ENCODE measurements at places on chromosomes 12 and 14. TPM values are rescaled to one million over a fixed set of nuclear protein-coding genes. Genes with fewer than 3 reads are reported as not detected.

GRCh38 chr14:106346534-106347290 is 820.3 kb downstream of the TMEM121 start:
- no peak for DNase-seq

GRCh38 chr12:75887979-75888378 is 143.6 kb downstream of the PHLDA1 start:
- DNase-seq: no peak

DNA sequence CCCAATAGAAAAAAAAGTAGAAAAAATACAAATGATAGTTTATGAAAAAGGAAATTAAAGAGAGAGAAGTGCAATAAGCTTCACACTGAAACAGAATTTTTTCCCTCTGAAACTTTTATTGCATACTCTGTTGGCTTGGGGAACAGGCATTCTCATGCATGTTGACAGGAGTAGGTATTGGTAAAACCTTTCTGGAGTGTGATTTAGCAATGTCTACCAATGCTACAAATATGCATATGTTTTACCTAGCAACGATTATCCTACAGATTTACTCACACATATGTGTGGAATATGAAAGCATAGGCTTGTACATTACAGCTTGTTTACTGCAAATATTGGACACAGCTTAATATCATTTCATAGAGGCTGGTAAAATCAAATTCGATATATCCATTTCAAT is 125.7 kb upstream of the MYF6 start:
- no peak for DNase-seq

- no peak for DNase-seq
These were observed 43.7 kb upstream of the KITLG start for GRCh38 chr12:88623777-88624548.

GRCh38 chr14:65826946-65827345 is 414.4 kb downstream of the FUT8 start:
- DNase-seq: no peak

GRCh38 chr12:32893458-32893857 is 3.1 kb downstream of the PKP2 start:
- DNase-seq: peak; percentile 56

GRCh38 chr14:58275527-58276190 is 22.7 kb upstream of the ARID4A start:
- DNase-seq: no peak

DNA sequence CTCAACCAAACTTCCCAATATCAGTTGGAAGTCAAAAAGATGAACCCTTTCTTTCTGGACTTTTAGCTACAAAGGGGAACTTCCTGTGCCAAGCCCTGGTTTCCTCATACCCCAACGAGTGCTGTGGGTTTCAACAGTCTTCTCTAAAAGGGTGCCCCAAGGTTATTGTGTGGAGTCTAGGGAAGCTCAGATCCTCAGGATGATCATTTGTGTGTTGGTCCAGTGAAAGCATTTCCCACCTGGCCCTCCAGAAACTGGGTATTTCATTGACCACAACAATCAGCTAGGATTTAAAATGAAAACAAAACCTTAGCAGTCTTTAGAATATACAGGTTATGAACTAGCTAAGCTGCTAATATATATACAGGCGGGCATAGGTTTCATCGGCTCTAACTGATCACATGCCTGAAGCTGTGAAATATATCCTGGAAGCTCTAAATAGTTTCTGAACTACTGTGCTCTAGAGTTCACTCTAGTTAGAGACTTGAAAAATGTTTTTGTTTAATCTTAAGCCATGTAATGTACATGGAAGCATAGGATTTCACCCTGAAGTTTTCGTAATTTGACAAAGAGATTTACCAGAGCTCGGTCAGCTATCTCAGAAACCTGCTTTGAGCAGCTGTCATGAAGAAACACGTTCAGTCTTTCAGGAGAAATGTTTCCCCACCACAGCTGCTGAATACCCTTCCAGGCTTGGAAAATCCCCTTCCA is 29.6 kb downstream of the P2RX4 start:
- no peak for DNase-seq

- no peak for DNase-seq
These were observed 236.1 kb upstream of the NPAS3 start for GRCh38 chr14:32702562-32702961.

- no peak for DNase-seq
These were observed 111.3 kb upstream of the SLC16A7 start for GRCh38 chr12:59484575-59484974.

- DNase-seq: no peak
These were observed 77.3 kb downstream of the GLT1D1 start for GRCh38 chr12:128930606-128931005.

- DNase-seq: no peak
These were observed 82.0 kb upstream of the EEA1 start for GRCh38 chr12:93011100-93011499.

GRCh38 chr12:4738541-4738940 is 18.3 kb downstream of the GALNT8 start:
- DNase-seq: no peak

DNA sequence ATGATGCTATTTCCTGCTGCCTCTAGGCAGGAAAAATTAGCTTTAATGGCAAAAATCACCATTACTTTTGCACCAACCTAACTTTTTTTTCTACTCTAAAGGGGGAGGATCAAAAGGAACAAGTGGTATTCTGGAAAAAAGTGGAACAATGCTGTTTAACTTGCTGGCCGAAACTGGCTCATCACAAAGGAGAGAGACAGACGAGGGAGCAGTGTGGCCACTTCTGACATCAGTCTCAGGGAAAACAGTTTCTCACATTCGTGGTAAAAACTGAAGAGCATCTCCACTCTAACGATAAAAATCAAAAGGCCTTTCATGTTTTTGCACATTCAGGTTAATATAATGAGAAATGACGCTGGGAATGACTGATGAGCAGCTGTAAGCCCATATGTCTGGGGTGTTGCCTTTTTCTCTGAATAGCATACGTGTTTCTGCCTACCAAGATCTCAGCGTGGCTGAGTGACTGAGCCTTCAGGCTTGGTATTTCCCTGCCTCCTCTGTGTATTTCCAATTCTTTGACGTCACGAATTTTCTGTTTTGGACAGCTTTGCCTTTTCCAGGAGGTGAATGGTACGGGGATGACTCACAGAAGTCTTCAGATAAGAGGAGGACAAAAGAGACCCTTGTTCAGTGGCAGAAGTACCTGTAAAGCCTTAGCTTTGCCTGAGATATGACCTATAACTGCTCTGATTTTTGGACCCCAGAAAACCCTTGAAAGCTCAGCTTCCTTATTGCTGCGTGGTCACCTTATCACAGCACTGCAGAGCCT is 358.8 kb downstream of the GLT1D1 start:
- DNase-seq: no peak

GRCh38 chr12:57897286-57897974 is 43.9 kb upstream of the ATP23 start:
- no peak for DNase-seq

DNA sequence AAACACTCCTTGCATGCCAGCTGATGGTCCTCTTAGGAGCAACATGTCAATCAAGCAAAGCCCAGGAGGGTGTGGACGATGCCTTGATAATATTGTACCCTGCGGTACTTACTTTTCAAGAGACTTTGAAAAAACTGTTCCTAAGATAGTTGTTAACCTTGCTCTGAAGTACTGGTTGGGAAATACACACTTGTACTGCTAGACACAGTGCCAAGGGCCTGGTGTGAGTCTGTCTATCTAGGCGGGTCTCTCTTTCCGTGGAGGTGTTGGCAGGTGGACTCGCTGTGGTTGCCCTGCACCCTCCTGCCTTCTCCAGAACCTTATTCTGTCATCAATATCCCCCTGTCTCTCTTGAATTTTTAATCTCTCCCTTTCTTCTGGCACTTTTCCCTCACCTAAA is 189.4 kb downstream of the NRXN3 start:
- DNase-seq: no peak

GRCh38 chr12:10559244-10559643 is 53.6 kb downstream of the EIF2S3B start:
- peak; percentile 49 for DNase-seq

- peak; percentile 52 for DNase-seq
These were observed 1.0 kb downstream of the NAA25 start for GRCh38 chr12:112107306-112108201.

DNA sequence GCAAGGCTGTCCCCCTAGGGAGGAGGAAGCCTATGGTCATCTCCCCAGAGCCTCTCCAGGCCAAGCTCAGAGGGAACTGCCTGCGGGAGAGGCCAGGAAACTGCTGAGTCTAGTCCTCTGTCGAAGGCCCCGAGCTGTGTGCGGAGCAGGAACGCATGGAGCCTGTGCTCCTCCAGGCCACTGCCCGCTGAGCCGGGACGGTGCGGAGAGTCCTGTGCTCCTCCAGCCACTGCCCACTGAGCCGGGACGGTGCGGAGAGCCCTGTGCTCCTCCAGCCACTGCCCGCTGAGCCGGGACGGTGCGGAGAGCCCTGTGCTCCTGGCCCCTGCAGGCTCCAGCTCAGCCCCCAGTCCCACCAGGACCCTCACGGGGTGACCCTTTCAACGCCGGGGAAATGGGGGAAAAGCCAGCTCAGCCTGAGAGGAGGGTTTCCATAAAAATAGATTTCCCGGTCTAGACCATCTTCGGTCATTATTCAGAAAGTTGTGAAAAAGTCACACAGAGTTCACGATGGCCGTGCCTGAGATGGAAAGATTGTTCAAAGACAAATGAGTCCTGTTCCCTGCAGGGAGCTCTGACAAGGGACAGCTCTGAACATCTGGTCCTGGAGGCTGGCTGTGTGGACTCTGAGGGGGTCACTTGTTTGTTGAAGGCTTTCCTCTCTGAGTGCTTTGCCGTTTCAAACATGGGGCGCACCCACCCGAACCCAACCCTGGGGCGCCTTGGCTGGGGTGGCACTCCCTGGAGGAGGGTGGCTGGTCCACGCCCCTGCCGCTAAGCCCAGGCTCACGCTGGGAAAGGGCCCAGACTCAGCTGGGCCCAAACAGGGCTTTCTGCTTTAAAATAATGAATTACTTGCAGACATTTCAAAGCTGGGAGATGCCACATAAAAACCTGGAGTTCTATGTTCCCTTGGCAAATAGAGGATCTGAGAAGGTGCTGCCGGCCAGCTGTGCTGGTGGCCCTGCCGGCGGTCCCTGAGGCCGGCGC is 85.5 kb downstream of the ADGRD1 start:
- no peak for DNase-seq

GRCh38 chr14:61562321-61563161 is 132.8 kb upstream of the HIF1A start:
- no peak for DNase-seq

GRCh38 chr12:94100211-94100627 is 48.2 kb upstream of the PLXNC1 start:
- DNase-seq: peak; percentile 23

GRCh38 chr12:94041850-94042249 is 106.5 kb upstream of the PLXNC1 start:
- no peak for DNase-seq

DNA sequence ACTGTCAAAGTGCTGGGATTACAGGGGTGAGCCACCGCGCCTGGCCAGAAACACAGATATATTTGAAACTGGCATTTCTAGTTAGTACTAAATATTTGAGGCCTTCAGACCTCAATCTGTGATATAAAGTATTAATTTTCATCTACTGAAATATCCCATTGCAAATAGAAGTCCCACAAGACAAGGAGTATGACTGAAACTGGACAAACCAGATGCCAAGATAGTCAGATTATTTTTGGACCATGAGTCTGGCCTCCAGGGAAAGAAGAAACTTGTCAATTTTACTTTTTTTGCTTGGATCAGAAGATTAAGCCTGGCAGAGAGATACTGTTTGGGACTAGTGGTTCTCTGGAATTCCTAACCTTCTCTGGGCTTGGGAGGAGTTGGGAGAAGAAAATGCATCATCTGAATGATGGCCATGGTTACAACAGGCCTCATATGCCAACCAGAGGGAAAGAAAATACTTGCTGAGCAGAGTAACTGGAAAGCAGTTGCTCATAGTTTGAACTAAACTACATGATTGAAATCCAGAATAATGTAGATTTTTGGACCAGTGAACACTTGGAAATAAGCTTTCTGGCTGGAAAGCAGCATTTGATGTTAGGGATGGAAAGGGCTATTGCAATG is 2.9 kb upstream of the SMOC1 start:
- DNase-seq: no peak

- DNase-seq: no peak
These were observed 1352.9 kb downstream of the TMEM121 start for GRCh38 chr14:106879241-106879640.

DNA sequence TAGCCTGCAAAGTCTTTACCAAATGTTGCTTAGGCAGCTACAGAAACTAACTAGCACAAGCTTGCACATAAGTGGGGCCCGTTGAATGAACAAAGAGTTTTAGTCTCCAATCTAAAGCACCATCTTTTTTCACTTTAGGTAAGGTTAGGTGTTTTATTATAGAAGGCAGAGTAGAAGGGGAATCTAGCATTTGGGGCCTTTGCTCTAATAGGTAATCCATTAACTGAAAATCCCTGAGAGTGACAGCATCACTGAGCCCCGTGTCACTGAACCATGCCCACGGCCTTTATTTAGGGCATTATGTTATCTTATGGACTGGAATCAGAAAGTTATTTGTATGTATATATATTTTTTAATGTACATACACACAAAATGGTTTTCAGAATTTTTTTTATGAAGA is 25.1 kb downstream of the CPNE8 start:
- DNase-seq: no peak

GRCh38 chr12:46342562-46343033 is 30.0 kb downstream of the SLC38A2 start:
- peak; percentile 62 for DNase-seq

- no peak for DNase-seq
These were observed 165.8 kb upstream of the SYT1 start for GRCh38 chr12:78698747-78699146.

The STON2 gene
- 7.4 TPM for polyA plus RNA-seq

The OR4Q2 gene
- not detected for polyA plus RNA-seq

The EXOC3L4 gene
- polyA plus RNA-seq: 9.9 TPM

The MGP gene
- polyA plus RNA-seq: 83.5 TPM

The RNASE4 gene
- polyA plus RNA-seq: 35.4 TPM

The RAD52 gene
- polyA plus RNA-seq: 2.3 TPM

The GPRC5D gene
- polyA plus RNA-seq: not detected

The GALNT16 gene
- 2.0 TPM for polyA plus RNA-seq

The OTX2 gene
- not detected for polyA plus RNA-seq

The OR8S1 gene
- polyA plus RNA-seq: not detected

The CLEC9A gene
- polyA plus RNA-seq: not detected

The CHGA gene
- polyA plus RNA-seq: 134 TPM

The ERG28 gene
- polyA plus RNA-seq: 8.2 TPM

The VRTN gene
- polyA plus RNA-seq: not detected

The ZNF385A gene
- polyA plus RNA-seq: 17.6 TPM

The CCDC177 gene
- polyA plus RNA-seq: 0.25 TPM

The KRT85 gene
- polyA plus RNA-seq: not detected

Data from stomach (tissue), 19 donors.